ENCODE measurements at places on chromosomes 12 and 14. TPM values are rescaled to one million over a fixed set of nuclear protein-coding genes. Genes with fewer than 3 reads are reported as not detected.

CCDC88C gene
- total RNA-seq, result 47.3 TPM

RNASE3 gene
- not detected for total RNA-seq

CCND2 gene
- 362 TPM for total RNA-seq

DNA sequence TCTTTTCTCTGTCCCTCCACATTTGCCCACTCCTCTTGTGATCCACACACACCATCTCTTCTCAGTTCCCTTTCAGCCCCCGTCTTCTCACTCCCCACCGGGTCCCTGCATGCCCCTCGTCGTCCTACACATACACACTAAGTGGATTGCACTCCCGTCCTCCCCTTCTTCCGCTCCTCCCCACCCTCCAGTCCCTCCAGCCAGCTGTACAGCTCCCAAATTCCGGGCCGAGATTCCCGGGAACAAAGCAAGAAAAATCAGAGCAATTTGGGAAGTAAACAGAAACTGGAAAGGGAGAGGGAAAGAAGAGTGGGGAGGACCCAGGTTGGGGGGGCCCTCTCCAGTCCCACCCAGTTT is 282 bp upstream of the IGFBP6 start:
- DNase-seq, result no peak

DNA sequence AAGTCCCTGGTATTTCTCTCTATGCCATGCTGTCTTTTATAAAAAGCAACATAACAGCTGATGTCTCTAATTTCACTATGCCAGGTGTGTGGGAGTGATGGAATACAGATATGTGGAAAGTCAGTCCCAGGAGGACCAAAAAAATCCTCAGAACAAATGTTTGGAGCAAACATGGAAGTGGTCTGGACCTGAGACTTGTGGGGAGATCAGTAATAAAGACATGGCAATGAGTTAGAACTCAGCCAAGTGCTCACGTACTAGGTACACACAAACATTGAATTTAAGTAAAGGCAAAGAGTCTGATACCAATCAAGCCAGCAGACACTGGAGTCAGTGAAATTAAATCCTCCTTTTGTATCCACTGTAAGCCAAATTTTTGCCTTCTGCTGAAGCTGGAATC is 223.6 kb downstream of the ALG10B start:
- DNase-seq, result no peak

STX2 gene
- total RNA-seq, result 18.2 TPM

GRCh38 chr12:53255996-53256395 is 12.1 kb upstream of the ESPL1 start:
- DNase-seq, result no peak

- no peak for DNase-seq
Measured at GRCh38 chr12:113305281-113305856, 29.5 kb downstream of the SLC8B1 start.

DNA sequence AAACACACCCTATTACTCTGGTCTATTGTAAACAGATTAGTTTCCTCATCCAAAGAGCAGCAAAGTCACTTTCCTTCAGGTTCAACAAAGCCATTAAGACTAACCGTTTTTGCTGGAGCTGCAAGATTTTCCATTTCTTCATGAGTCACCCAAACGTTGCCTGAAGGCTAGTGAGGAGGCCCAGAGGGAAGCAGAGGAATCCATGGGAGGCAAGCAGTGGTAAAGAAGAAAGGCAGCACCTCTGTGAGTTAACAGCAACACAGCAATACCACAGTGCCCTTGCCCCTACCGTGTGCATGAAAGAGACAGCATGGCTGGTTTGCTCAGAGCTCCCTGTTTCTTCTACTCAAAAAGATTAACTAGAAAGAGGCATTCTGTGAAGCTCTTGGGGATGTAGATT is 206.3 kb downstream of the ACSS3 start:
- peak; percentile 49 for DNase-seq

DNA sequence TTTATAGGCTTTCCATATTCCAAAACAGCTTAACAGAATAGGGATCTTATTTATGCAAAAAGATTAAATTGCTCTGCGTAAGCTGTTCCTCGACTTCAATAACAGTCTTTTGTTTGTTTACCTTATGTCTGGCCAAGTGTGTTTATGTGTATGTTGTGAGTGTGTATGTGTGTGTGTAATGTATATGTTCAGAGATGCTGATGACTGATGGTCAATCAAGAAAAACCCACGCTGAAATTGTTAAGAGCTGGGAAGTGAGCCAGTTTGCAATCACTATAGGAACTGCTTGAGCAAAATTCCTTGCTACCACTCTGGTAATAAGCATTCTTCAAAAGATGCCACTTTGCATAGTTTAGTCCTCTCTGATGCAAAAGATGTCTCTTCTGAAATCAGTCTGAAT is 59.6 kb downstream of the PRKD1 start:
- no peak for DNase-seq

CELA1 gene
- total RNA-seq, result not detected

GRCh38 chr12:49644620-49644994 is 21.2 kb downstream of the PRPF40B start:
- peak; percentile 95 for DNase-seq

GRCh38 chr14:102140750-102141145 is 1.1 kb downstream of the WDR20 start:
- no peak for DNase-seq
